ENCODE measurements at places on chromosomes 16 and 17. TPM values are rescaled to one million over a fixed set of nuclear protein-coding genes. Genes with fewer than 3 reads are reported as not detected.

GRCh38 chr17:2264067-2264860 is 39.3 kb downstream of the SMG6 start:
- peaks cover 18% of the 10 kb centered on the region for H3K4me1 ChIP-seq
- no peak overlapping the region for H3K27ac ChIP-seq
- no peak for DNase-seq
- H3K4me3 ChIP-seq, result no peak overlapping the region
- no peaks in the 10 kb centered on the region for H3K36me3 ChIP-seq
- H3K27me3 ChIP-seq, result no peaks in the 10 kb centered on the region

GRCh38 chr16:64475627-64476351 is 646.1 kb downstream of the CDH11 start:
- H3K4me1 ChIP-seq, result no peaks in the 10 kb centered on the region
- no peak overlapping the region for H3K4me3 ChIP-seq
- no peaks in the 10 kb centered on the region for H3K27me3 ChIP-seq
- peak; percentile 29 for DNase-seq
- peak overlapping the region; percentile 28 for H3K27ac ChIP-seq

- H3K4me3 ChIP-seq, result no peak overlapping the region
- H3K36me3 ChIP-seq, result peaks cover 62% of the 10 kb centered on the region
- no peaks in the 10 kb centered on the region for H3K4me1 ChIP-seq
- no peak for DNase-seq
- no peaks in the 10 kb centered on the region for H3K27me3 ChIP-seq
Measured at GRCh38 chr16:47604306-47604705, 143.2 kb downstream of the PHKB start.

CRHR1 gene
- not detected for total RNA-seq

PIK3R5 gene
- 4.2 TPM for total RNA-seq

Measured in heart left ventricle (tissue), 16 donors.